ENCODE measurements at places on chromosomes 3 and 15.

GRCh38 chr3:55180936-55181535 lies 253.2 kb upstream of the LRTM1 start:
- DNase-seq = no peak

DNA sequence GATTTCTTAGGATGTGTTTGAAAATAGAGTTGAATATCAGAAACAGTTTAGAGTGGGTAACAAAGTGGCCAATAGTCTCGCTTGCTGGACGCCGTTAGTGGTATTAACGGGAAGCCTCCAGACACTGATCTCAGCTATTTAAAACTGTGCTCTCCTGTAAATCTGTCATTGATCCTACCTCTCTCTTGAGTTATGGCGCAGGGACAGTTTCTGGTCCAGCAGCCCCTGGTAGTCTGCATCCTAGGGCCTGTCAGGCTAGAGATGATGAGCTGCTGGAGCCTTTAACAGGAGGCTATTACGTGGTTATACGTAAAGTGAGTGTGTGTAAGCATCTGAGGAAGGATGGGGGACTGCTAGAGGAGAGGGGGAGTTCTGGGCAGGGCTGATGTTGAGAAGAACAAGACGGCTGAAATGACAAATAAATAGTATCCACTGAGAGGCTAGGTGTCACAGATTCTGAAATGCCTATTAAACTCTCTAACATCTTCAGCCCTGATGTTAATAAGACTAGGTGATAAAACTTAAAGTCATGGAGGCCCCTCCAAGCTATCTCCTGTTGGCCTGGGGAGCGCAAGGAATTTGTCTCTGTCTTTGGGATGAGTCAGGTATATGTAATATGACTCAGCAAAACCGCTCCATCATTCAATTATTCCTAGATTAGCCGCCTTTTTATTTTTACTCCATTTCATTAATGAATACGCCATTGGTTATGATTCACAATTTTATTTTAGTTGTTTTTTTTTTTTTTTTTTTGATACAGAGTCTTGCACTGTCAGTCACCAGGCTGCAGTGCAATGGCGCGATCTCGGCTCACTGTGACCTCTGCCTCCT lies 155.7 kb downstream of the GREM1 start:
- no peak for DNase-seq

GRCh38 chr3:177946048-177946447 lies 590.2 kb upstream of the KCNMB2 start:
- DNase-seq = no peak

DNA sequence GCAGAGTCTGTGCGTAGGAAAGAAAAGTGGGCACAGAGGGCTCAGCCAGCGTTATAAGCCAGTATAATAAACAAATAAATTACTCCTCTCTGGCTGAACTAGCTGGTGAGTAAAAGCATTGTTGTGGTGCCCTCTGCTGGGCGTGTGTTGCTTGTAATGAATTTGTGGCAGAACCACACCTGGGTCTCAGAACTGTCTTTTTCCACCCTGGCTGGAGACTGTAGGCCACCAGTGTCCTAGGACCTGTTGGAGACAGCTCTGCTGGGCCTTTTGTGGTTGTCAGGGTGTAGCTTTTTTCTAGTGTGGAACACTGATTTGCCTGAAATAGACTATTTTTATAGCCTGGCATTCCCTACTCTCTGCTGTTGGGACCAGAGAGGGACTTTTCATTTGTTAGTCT lies 130.5 kb upstream of the EIF1B start:
- DNase-seq = no peak

DNA sequence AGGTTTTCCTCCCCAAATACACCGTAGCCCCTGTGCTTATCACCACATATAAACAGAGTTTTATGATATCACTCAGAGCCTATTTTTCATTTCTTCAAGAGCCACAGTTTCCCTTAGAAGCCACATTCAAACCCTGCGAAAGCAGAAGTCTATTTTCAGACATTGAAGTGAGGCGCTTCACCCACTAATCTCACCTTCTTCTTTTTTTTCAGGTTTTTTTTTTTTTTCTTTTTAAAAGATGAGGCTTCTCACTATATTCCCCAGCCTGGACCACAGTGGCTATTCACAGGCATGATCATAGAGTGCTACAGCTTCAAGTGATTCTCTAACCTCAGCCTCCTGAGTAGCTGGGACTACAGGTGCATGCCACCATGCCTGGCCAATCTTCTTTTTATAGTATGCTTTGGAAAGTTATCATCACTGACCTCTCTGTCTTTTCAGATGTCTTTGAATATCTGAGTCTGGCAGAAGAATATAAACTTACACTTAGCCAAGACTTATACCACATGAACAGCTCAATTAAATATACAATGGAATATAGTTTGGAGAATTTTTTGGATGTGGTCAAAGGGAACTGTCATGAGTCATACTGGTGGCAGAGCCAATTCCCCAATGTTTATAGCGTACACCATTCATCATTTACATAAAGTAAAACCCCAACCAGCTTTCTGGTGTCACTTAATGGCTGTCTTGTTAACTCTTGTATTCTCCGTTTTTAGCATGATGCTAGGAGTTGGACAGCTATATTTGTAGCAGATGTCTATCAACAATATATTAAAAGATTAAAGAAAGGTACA lies 59.7 kb upstream of the CCDC50 start:
- DNase-seq = no peak
